NT2/D1 (cell line): ENCODE measurements at places on chromosomes 4 and X.

GRCh38 chrX:24870143-24870542 is 145.6 kb downstream of the ARX start:
- no peak for DNase-seq

DNA sequence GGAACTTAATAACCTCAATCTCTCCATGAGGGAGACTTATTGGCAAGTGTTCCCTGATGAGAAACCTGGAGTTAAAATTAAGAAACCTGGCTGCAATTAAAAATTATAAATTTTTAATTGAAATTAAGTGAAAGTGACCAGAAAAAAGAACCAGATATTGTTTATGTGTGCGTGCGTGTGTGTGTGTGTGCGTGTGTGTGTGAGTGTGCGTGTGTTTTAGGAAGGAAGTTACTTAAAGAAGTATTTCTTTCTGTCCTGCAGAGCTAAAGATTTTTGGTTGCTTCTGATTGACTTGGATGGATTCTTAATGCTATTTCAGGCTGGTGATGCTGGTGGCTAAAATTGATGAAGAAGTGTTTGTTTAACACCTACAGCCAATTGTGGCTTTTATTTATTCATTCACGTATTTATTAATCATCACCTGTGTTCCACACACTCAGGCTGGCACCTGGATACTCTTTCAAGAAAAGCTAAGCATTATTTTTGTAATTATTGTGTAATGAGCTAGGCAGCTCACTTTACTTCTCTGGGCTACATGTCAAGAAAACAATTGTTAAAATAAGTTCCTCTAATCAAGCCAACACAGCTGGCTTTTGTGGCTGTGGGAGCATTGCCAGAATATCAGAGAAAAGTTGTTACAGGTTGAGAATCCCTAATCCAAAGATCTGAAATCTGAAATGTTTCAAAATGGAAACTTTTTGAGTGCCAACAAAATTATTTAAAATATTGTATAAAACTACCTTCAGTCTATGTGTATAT is 68.5 kb downstream of the CEP44 start:
- no peak for DNase-seq

DNA sequence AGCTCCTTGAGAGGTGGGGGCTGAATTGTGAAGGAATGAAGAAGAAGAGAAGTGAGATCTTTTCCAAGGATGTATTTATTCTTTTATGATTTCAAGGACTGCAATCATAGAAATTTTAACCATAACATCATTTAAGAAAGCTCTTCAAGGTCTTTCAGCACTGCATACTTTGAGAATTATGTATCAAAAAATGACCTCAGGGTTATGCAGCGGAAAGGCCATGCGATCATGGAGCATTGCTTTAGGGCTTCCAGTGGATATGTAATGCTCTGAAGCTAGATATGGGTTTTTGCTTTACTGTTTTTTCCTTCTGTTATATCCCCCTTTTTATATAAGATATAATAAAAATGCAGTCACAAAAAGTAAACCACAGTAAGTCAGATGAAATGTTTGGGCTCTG is 38.7 kb downstream of the SGMS2 start:
- DNase-seq: no peak

- DNase-seq: peak; percentile 18
Measured at GRCh38 chr4:27702730-27703431, 842.2 kb downstream of the STIM2 start.

DNA sequence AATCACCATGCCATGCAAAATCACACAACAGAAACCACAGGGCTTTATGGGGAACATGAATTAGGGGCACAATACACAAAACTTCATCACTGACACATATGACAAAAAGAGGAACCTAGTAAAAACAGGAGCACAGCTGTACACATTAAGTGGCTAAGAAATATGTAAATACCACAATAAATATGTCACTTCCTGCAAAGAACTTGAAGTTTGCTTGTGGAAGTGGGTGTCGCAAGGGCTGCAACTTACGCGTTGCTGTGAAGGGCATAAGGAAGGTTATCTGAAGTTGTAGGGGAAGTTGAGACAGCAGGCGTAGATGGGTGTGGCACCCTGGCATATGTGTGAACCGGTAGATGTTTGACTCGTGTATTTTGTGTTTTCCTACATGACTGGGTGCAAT is 42.4 kb downstream of the CLCN4 start:
- no peak for DNase-seq

DNA sequence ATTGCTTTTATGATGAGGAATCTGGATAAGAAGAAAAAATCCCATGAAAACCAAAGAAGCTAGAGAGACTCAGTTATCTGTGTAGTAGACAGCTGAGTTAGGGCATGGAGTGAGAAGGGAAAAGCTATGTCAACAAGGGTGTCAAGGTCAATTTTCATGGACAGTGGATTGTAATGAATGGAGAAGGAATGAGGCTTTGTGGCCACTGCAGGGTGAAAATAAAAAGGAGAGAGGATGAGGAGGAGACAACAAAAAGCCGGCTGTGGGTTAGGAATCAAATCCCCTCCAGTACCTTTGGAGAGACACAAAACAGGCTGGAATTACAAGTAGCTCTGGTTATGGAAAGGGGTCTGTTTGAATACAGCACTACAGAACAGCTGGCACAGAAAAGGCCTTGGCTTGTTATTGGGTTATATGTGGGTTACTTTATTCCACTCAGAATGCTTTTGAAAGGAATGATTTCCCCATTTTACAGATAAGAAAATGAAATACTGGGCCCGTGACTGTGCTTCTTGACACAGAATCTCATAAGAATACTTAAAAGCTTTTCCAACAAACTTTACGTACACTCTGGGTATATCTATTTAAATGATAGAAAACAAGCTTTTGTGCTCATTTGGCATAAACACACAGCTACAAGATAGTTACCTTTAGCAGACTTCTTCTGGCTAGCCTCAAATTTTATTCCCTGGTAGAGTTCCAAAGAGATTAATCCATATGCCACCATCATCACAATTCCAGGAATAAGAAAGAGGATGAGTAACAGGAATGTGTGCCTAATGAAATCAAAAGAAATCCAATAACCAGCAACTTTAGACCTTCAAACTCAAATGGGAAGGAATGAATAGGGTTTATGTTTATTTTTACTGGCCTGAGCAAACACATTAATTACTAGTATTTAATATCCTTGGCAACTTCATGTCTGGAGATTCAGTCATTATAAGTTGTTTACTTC is 7.5 kb downstream of the CCKAR start:
- DNase-seq: no peak

GRCh38 chr4:5280828-5281227 is 229.5 kb downstream of the STK32B start:
- DNase-seq: no peak

DNA sequence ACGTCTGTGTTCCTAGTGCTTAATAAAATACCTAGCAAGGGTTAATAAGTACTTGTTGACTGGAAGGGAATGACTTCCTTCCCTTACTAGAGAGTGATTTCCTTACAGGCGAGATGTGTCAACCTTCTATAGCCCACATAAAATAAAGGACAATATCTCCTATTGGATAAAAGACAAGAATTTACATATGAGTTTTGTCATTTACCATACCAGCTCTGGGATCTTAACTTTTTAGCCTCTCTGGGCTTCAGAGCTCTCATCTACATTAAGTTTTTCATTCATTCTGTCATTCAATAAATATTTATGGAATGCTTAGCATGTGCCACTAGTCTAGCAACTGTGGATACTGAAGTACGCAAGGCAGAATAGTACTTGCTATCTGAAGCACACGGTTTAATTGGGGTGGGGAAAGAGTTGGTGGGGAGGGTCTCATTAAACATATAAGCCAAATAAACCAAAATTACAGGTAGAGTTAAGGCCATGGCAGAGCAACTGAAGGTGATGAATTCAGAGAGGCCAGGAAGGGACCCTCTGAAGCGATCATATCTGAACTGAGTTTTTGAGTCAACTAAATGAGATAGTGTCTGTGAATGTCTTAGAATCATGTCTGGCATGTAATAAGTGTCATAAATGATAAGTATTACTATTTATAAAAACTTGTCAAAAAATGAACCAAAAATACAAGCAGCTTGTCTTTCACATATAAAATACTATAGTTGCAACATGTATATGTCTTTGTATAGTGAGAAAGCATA is 91.6 kb upstream of the BMP2K start:
- no peak for DNase-seq

DNA sequence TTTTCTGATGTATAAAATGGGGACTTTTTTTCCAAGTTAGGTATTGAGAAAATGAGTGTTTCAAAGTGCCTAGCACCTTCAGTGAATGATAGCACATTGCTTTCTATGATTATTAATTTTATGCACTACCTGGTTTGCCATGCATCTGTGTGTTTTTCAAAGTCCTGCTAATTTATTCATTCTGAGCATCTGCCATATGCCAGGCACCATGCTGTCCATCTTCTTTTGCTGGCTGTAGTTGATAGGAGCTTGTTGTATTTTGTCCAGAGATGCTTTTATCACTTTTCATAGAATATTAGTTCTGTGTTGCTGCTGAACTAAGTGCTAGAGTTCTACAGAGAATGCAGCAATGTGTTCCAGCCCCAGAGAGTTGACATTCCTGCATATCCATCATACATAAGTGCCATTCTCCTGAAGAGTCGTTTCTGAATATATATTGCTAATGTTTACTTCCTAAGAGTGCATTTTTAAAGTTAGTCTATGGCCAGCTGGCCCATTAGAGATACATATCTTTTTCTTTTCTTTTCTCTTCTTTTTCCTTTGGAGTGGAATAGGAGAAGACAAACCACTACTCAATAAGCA is 49.0 kb upstream of the CLNK start:
- DNase-seq: no peak

DNA sequence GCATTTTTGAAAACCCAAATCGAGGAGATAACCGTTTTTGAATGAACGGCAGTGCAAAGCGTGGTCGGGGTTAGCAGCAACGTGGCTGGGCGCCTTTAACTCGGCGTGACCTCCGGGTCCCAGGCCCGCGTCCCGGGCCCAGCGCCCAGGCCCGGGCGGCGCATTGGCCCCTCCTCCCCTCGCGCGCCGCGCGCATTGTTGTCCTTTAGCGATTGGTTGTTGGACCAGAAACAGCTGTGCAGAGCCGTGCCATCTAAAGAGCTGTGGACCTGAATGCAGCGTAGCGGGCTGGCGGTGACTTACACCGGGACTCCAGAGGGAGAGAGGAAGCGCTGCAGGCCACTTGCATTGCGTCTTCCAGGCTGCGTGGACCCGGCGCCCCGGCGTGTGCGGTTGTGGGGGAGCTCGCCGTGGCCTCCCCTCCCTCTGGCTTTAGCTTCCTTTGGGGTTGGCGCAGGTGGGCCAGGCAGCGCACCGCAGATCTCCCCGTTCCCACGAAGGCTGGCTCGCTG is at the start of gene STOX2:
TSS of gene STOX2 (plus strand) at position 227 of the 512 bp plus-strand sequence. CDS start 1,484 bp downstream, outside the sequence.
- no peak for DNase-seq

DNA sequence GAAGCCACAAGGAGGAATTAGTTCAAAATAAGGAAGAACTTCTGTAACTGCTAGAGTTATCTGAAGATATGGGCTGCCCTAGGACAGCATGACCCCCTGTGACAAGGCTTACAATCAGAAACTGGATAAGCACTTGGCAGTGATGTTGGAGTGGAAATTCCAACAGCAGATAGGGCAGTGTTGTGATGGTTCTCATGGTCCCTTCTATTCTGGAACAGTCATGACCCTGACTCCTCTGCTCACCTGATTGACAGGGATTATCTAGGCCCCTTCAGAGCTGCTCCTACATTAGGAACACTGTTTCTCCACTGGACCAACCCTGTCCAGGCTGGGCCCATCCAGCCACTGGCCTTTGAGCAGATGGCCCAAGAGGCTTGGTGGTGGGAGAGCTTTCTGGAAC is 17.9 kb downstream of the NALF2 start:
- DNase-seq: no peak

DNA sequence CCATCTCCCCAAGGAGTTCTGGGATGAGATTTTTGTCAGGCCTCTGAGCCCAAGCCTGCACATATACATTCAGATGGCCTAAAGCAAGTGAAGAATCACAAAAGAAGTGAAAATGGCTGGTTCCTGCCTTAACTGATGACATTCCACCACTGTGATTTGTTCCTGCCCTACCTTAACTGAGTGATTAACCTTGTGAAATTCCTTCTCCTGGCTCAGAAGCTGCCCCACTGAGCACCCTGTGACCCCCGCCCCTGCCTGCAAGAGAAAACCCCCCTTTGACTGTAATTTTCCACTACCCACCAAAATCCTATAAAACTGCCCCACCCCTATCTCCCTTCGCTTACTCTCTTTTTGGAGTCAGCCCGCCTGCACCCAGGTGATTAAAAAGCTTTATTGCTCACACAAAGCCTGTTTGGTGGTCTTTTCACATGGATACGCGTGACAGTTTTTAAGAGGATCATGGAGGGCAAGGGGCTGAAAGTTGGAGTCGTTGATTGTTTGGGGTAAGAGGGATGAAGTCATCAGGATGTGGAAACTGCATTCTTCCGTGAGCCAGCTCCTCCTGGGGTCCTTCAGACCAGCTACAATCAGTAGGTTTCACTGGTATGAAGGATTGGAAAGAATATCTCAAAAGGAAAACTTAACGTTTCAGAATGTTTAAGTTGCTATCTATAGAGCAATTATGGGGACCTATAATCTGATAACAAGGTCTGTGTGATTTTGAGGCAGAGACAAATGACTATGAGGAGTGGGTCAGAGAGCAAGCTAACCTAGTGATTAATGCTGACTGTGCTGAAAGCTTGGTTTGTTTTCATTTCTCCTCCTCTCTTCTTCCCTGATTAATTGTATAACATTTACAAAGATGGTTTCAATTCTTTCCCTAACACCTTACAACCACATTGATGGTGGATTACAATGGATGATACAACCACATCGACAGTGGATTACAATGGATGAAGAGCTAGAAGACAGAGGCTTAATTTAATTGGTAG is 28.6 kb upstream of the MAGEA11 start:
- DNase-seq: no peak

- no peak for DNase-seq
Measured at GRCh38 chrX:48573690-48574269, 504 bp upstream of the RBM3 start.

DNA sequence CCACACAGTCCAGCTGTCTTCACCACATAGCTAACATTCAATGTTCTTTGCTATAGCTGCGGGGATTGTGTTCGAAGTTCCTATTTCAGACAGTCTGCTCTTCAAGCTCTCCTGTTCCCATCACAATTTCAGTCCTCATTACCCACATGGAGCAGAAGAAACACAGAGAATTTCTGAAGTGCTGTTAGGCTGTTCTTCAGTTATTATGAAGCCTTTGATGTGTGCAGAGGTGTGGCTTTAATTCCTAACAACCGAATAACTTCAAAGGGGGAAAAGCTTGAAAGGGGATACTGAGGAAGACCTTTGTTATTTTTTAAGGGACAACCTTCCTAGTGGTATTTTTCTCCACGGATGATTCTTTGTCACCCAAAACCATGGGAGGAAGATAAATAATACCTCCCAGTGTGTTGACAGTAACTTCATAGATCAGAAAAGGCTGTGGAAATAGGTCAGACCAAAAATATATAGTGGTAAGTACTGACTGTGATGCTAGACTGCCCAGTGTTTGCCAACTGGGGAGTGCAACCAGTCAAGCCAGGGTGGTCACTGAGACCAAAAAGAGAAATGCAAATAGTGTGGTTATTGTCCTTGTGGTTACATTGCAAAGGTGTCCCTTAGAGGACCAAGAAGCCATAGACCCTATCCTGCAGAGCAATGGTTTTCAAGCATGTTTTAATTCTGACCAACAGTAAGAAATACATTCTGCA is 52.1 kb downstream of the PRKG2 start:
- DNase-seq: no peak
